ENCODE measurements at places on chromosomes 1 and 21.

GRCh38 chr1:235470741-235471439 is 33.4 kb downstream of the B3GALNT2 start:
- DNase-seq = no peak

DNA sequence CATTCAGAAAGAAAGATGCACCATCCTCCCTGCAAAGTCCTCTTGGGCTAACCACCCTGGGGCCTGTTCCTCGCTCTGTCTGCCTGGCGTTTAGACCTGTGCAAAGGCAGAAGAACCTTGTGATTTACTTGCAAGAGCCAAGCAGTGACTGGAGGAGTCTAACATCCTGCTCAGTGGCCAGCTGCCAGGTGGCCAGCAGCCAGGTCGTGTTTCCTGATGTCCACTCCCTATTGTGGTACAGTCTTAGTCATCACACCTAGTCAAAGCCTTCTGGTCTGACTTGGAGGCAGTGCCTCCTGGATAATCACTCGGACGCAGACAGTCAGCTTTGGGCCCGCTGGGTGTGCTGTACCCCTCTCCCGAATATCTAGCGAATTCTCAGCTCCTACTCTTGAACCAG is 118.1 kb downstream of the PGBD5 start:
- DNase-seq = no peak

DNA sequence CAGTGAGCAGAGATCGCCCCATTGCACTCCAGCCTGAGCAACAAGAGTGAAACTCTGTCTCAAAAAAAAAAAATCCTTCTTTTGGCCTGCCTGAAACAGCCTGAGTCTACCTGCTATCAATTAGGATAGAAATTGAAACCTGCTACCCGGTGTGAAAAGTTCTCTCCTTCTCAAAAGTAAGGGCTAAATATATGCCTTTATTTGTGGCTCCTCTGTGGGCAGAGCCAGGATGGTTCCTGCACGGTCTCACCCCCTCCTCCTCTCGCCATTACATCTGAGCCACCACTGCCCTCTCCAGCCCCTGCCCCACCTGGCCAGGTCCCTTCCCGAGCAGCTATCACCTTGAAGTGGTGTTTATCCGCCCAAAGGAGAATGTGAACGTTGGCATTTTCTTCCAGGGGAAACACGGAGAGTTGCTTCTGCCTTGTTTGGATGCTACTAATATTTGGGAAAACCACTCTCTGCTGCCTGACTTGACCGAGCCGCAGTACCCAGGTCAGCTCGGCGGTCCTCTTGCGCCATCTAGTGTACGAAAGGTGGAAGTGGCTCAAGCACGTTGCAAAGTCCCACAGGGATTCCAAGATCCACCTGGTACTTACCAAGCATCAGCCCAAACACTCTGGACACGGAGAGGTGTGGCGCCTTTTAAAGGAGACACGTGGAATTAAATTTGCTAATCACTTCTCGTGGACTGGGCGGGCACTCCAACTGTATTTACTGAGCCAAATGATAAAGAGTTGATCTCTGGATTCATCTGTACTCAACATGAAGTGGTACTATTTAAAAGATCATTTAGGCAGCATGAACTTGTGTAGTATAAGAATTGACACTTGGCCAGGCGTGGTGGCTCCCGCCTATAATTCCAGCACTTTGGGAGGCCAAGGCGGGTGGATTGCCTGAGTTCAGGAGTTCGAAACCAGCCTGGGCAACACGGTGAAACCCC is 31.9 kb downstream of the SETD4 start:
- DNase-seq = peak; percentile 71

DNA sequence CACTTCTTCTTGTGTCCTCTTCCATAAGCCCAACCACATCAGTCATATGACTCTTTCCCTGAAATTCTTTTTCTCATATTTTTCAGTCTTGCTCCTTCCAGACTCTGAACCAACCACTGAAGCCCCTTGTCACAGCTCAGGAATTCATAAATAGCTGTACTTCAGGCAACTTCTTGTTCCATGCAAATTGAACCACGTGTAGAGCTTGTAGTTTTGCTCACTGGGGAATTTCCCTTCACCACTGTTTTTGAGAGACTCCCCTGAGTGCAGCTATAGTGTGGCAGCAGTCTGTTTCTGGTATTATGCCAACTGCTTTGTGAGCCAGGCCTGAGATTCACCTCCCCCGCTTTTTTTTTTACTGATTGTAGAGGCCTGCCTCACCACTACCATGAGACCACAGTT is 150.3 kb upstream of the SPAG17 start:
- no peak for DNase-seq

DNA sequence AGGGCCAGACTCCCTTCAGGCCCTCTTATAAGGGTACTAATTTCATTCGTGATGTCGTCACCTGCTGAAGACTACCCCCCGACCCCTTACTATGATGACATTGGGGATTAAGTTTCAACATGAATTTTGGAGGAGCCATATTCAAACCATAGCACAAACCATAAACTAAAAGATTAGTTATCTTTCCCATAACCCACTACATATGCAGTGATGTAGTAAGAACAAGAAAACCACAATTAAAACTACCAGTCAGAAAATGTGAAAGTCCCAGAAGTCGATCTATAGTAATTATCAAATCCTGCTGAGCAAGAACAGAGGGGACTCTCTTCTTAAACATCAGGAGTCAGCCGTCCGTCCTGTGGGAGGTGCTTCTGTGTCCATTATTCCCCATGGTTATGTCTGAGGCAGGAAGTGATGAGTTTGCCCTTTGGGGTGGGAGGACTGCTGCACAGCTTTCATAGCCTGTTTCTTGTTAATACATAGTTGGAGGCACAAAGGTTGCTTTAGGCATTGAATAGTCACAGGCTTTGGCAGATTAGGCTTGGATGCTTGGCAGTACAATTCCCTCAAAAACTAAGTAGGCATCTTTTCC is 35.9 kb upstream of the PTGFRN start:
- no peak for DNase-seq

GRCh38 chr1:212470059-212470458 is 37.3 kb downstream of the NENF start:
- DNase-seq = no peak

GRCh38 chr1:82001345-82001744 is 200.6 kb downstream of the ADGRL2 start:
- no peak for DNase-seq

GRCh38 chr21:46297338-46298271 is 11.5 kb downstream of the YBEY start:
- no peak for DNase-seq

DNA sequence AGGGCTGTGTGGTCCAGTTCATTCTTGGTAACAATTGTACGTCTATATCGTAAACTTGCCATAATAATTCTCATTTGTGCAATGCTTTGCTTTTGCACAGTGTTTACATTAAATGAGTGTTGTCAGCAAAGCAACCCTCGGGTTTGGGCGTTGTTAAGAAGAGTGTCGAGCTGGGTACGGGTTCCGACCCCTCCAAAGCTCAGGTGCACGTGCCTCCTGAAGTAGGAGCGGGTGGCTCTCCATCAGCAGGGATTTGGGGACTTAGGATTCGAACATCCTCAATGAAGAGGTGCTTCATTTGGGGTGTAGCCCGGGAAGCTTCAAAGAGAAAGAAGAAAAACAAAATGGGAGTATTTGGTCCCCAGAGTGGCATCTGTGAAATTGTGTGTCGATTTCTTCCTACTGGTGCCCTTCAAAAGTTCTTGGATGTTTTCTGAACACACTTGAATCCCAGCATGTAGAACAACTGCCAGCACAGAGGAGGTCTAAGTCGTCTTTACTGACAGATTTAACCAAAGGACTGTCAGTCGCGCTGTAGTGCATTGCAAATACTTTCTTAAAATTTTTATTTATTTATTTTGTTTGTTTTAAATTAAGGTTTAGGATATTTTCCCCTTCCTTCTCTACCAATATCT is 1.1 kb downstream of the TRIM58 start:
- DNase-seq = no peak

DNA sequence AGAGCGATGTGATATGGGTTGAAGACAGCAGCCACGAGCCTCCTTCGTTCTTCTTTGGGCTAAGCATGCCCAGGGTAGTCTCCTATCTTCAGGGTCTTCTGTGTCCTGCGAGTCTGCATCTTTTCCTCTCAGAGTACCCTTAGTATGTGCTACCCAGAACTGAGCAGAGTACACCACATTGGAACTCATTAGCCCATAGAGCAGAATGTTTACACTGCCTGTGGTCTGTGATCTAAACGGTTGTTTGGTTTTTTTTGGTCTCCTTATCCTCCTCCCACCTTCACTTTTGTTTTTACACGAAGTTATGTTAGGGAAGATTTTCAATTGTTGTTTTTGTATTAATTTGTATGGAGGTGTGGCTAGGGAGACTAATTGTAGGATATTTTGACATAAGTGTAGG is 126.4 kb downstream of the NEK7 start:
- DNase-seq = no peak

GRCh38 chr1:118989006-118989815 is 1.1 kb upstream of the TBX15 start:
- no peak for DNase-seq

DNA sequence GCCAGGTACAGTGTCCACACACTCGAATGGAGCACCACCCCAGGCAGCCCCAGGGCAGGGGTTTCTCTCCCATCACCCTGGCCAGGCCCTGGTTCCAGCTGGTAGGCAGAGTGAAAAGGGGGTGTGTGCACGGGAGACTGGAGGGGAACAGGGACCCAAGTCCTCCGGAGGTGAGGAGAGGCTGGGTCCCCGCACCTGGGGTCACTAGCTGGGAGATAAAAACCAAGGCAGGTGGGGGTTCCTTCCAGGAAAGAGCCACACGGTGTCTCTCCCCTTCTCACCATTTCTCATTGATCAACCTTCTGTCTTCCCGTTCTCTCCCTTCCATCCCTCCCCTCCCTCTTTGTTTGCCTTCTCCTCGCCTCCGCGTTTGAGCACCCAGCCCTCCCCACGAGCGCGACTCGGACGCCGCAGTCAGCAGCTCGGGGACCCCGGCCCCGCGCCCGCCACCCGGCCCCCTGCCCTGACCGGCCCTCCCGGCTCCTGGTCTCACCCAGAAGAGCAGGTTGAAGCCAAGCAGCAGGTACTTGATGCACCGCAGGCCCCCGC is 358 bp downstream of the TSPAN2 start:
- DNase-seq = no peak

DNA sequence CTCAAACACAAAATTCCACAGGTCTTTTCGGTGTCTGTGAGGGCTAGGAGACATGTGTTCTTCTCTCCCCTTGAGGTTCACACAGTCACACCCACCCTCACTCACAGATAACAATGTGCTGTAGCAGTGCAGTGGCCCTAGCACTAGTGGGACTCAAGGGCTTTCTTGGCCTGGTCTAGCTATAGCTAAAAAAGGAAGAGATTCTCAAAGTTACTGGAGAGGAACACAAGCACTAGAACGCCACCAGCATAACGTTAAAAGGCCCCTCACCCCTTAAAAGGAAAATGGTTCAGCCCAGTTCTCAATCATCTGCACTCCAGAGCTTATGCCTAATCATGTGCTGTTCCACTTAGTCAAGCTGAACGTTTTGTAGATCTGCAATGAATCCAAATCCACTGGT is 39.5 kb downstream of the RGS8 start:
- no peak for DNase-seq

DNA sequence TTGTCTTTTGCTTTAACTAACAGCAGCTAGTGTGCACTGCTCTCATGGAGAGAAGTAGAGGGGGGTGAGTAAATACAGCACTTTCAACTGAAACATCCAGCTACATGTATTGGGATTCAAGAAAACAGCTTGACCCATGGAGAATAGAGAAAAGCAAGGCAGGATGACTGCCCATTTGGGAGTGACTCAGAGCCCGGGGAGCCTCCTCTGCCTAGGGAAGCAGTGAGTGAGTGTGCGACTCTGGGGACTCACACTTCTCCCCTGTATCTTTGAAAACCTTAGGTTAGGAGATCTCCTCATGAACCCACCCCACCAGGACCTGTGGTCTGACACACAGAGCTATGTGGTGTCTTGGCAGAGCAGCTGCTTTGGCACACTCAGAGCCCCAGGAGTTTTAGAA is 82.0 kb upstream of the PTGFR start:
- DNase-seq = no peak

- DNase-seq = no peak
These were observed 592.5 kb downstream of the PTPRU start for GRCh38 chr1:29828526-29829447.

DNA sequence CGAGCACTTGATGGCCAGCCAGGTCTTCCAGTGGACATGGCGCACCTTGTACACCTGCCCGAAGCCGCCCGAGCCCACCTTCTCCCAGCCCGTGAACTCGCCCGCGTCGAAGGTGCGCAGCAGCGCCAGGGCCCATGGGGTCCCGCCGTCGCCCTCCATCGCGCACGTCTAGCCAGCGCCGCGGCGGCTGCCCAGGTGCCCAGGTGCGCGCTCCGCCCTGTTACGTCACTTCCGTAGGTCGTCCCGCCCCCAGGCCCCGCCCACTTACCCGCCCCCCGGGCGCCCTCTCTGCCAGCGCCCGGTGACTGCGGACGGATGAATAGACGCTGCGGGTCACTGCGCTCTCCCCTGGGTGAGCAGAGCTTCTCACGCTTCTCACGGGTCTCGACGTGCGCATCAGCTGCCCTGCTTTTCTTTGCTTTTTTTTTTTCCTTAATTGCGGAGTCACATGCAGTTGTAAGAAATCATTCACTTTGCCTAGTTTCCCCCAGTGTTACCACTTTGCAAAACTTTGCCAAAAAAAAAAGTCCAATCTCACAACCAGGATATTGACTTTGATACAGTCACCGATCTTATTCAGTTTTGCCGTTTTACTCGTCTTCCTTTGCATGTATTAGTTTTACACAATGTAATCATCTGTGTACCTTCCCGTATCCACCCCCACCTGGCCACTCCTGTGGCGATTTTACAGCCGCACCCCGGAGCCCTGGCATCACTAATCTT is at the start of gene RIPK4:
RIPK4 (minus strand) TSS at position 170 of the 723 bp plus-strand sequence; CDS start at position 159, 11 bp downstream.
- DNase-seq = no peak

GRCh38 chr1:29900104-29900679 is 663.9 kb downstream of the PTPRU start:
- DNase-seq = no peak

Measured in HL-60 (cell line).